Stimulated activated CD8-positive, alpha-beta memory T cell treated with anti-CD3 and anti-CD28 coated beads, Interleukin-15, amount 100 ng/mL, for 4 hours (primary cell): ENCODE measurements at places on chromosomes 4 and X.

DNA sequence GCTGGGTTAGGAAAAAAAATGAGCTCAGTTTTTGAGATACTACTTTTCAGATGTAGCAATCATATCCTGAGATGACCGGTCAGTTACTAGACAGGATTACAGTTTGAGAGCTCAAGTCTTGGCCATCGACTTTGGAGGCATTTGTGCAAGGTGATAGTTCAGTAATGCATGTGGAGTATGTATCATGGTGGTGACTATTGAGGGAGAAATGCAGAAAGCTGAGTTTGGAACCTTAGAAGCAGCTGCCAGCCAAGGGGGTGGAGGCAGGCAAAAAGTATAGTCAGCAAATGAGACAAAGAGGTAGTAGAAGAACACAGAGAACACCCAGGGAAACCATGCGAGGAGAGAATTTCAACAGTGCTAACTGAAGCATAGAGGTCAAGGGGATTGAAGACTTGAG, 48.7 kb upstream of the SLC4A4 start:
- no peak for DNase-seq

DNA sequence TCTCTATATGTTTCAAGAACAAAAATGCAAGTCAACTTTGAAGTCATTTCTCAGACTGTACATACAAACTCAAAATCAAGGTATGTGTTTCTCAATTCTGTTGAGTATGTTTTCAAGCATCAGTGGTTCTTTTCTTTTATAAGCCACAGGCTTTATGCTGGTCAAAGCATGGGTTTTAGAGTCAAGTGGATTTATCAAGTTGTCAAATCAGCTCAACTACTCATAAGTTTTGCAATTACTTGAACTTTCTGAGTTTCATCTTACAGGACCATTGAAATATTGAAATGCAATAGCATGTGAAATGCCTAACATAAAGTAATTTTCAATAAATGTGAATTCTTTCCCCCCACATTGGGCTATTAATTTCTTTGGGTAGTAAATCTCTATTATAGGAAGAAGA, 239.9 kb upstream of the DKK2 start:
- DNase-seq: no peak

DNA sequence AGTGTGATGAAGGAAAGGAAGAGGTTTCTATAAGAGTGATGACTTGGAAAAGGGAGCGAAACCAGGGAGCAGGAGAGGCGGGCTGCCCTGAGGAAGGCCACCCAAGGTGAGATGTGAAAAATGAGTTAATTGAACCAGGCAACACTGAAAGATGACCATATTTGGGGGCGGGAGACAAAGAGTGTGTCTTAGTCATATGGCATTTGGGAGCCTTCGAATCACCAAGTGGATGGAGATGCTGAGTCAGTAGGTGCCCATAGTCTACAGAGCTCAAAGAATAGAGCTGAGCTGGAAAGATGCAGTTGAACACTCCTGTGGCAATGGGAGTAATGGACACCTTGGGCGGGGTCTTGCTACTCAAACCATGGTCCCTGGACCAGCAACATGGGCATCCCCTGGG, 8.3 kb upstream of the TLR8 start:
- DNase-seq: no peak

DNA sequence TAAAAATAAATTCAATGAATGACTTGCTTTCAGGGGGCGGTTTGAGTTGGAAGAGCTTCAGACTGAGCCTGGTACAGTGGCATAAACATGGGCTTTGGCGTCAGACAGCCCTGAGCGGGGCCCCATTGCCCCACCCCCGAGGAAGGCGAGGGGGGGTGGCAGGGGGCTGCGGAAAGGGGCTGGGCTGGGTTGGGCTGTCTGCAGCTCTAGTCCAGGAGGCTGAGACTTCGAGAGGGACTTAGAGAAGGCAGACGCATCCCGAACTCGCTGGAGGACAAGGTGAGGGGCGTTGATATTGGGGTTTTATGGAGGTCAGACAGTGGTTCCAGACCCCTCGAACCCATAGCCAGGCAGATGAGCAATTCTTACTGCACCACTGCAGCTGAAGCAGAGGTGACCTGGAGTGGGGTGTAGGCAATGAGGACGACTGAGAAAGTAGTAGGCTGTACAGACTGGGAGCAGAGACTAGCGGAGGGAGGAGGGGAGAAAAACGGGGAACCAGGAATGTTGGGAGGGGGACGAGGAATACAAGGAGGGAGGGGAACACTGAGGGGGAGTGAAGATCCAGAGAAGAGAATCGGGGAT, at the start of gene MAGED2:
TSS of gene MAGED2 (plus strand) at position 222 of the 585 bp plus-strand sequence. CDS start 1,587 bp downstream, outside the sequence.
- DNase-seq: no peak
